ENCODE measurements at places on chromosomes 13 and 19.

DNA sequence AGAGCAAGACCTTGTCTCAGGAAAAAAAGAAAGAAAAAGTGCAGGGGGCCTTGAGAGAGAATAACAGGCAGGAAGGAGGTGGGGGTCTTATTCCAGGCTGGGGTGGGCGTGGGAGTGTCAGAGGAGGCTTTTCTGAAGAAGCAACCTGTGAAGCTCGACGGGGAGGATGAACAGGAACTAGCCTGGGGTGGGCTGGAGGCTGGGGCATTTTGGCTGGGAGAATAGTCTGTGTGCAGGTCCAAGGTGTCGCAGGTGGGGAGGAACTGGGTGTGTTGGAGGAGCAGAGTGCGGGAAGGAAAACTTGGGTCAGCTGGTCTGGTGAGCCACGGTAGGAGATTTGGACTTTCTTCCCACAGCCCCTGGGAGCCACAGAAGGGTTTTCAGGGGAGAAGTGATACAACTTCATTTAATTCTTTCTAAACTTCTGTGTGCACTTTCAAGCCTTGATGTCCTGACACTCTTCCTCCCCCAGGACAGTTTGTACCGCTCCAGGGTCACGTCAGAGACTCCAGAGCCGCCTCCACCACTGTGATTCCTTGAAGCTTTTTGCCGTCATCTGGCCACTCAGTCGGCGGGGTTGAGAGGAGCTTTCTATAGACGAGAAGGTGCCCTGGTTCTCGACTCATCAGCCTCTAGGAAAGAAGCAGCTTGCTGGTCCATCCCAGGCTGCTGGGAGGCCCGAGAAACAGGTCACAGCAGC is 138.7 kb downstream of the SIPA1L3 start:
- DNase-seq, result no peak

DNA sequence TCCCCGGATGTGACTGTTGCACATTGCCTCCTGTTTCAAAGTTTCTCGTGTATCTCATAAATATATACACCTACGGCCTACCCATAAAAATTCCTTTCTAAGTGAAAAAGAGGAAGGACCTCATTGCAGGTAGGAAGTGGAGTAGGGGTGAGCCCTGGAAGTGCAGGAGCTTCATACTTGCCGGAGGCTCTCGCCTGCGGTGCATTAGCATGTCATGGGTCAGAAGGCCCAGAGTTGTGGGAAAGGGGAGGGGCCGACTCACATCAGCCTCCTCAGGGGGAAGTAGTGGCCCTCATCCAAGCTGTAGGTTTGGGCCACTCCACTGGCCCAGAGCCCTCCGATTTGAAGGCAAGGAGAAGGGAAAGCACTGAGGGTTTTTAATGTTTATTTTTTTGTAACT is 26.0 kb upstream of the IRS2 start:
- no peak for DNase-seq

DNA sequence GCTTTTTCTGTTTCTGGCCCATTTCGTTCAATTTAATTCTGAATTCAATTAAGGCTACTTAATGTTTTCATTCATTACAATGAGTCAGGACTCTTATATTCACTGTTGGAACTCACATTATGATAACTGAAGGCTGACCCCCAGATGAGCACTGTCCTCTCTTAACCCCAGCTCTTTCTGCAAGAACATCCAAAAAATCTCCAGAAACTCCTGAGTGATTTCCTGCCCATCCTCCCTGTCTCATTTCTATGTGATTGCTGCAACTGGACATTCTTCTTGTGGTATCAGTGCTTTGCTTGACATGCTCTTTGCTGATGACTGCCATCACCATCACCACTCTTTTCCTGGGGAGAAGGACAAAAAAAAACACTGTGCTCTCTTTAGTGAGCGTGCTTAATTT is 240.3 kb downstream of the SPRY2 start:
- DNase-seq, result no peak

- no peak for DNase-seq
Observed at GRCh38 chr13:40272776-40273139, 393.7 kb downstream of the FOXO1 start.

GRCh38 chr13:111460548-111461444 is 140.4 kb downstream of the TEX29 start:
- no peak for DNase-seq

DNA sequence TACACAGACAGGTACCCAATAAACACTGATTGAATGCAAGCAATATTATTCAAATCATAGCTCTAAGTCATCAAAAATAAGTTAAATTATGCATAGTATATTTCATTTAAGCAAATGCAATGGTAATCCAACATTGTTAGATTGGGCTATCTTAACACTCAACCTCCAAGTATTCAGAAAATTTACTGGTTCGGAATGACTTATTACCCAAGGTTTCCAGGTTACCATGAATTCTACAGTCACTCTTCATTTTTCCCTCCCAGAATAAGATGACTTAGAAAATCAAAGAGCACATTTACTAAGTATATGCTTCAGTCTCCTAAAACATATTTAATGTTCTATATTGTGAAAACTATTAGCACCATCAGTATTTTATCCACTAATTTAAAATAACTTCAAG is 6.0 kb downstream of the UBL3 start:
- no peak for DNase-seq

- no peak for DNase-seq
Observed at GRCh38 chr13:20270163-20270865, 38.2 kb upstream of the GJB6 start.

- no peak for DNase-seq
Observed at GRCh38 chr19:33532859-33533460, 11.4 kb upstream of the PEPD start.

- DNase-seq, result no peak
Observed at GRCh38 chr13:58151452-58151851, 519.9 kb downstream of the PCDH17 start.

- DNase-seq, result no peak
Observed at GRCh38 chr13:34435338-34435737, 506.7 kb upstream of the NBEA start.

DNA sequence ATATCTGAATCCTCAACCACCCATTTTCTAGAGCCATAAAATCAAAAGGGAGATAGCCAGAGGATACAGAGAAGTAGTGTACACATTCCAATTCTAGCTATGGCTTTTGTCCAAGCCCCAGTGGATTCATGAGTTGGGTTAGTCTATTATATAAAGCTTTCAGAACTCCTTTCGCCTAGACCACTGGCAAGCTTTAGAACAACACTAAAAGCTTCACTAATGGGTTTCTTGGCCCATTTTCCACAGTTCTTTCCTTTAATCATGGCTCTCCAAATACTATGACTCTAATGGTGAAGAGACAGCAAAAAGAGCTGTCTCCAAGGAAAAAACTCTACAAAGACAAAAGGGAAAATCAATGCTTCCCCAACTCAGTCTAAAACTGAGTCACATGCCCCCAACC is 48.2 kb upstream of the SLITRK5 start:
- DNase-seq, result no peak

GRCh38 chr19:30044273-30045248 is 102.5 kb downstream of the URI1 start:
- DNase-seq, result no peak

- no peak for DNase-seq
Observed at GRCh38 chr19:35714601-35715354, 3.0 kb upstream of the KMT2B start.

GRCh38 chr19:1736280-1736679 is 17.0 kb upstream of the ONECUT3 start:
- DNase-seq, result no peak

DNA sequence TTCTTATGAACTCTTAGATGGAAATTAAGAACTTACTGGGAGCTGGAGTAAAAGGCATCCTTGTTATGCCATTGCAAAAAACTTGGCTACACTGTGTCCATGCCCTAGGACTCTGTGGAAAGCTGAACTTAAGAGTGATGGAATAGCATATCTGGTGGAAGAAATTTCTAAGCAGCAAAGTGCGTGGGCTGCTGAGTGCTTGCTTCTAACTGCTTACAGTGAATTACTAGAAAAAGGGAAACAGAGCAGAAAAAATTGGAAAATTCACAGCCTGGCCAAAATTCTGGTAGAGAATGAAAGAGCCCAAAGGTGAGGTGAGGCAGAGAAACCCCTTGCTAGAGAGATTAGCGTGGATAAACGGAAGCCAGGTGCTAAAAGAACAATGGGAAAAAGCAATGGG is 44.3 kb downstream of the ALOX5AP start:
- no peak for DNase-seq

DNA sequence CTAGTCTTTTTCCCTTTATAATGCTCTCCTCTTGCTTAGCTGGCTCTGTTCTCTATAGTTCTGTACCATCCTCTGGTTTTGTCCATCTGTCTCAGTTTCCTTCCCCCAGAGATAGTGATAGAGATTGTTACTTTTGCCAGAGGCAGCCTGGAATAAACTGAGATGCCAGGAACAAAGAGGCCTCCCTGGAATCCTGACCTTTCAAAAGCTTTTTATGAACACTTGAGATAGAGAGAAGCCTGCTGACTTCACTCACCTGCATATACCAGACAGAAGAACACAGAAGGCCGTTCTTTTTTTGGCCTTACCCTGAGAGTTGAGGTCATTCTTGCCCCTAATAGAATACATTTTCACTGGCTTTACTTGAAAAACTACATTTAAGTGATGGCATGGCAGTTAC is 150.2 kb downstream of the LHFPL6 start:
- DNase-seq, result no peak

DNA sequence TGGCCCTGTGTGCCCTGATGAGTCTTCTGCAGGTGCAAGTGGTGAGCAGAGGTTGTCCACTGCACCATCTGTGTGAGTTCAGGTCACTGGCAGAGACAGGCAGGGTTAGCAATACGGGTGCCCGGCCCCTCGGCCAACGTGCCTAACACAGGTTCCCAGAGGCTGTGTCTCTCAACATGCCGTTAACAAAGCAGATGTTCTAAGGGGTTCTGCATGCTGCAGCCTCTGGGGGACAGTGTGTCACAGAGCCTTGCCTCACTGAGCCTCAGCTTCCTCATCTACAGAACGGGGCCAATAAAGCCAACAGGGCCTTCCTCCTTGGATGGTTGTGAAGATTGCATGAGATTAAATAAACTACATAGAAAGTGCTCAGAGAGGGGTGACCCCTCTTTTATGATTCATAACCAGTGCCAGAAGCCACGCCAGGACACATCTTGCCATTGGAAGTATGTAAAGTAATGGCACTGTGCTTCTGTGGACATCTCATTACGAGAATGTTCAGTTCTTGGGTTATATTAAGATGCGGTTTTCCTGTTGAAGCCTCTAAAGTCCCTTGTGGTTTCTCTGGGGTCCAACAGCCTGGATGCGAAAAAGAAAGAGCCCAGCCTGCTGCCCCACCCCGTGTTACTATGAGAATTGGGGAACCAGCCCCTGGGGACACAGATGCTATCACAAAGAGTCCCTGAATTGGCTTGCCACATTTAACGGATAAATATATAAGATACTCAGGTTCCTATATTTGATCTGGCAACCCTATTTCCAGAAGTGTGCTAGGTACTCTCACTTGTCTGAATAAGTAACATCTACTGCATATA is 11.2 kb upstream of the ARHGEF18 start:
- no peak for DNase-seq

- no peak for DNase-seq
Observed at GRCh38 chr13:95463531-95463930, 89.0 kb upstream of the CLDN10 start.

DNA sequence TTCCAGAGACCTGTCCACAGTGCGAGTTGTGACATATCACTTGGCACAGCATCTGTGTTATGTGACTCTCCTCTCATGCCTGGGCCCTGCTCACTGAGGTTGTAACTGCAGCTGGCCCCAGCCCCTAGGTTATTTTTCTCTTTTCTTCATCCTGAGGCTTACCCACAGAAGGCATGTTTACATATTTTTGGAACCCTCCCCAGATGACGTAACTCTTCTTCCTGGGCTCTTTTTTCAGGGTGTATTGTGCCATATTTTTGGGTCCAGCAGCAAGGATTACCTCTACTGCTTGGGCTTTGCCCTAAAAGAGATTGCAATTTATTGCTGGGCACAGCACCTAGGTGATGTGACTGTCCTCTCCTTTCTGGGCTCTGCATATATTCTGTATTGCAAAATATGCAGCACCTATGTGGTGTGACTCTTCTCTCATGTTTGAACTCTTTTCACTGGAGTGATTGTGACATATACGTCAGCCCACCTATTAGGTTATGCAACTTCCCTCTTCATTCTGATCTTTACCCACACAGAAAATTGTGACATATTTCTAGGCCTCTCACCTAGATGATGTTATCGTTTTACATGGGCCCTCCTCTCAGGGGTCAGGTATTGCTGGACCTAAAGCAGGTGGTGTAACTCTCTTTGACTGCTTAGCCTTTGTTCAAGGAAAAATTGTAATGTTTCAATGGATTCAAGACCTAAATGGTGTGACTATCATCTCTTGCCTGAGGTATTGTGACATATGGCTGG is 64.5 kb upstream of the ZNF724 start:
- no peak for DNase-seq

- no peak for DNase-seq
Observed at GRCh38 chr13:72489751-72490150, 237.7 kb downstream of the MZT1 start.

GRCh38 chr13:27012482-27013197 is 159.0 kb downstream of the USP12 start:
- no peak for DNase-seq

DNA sequence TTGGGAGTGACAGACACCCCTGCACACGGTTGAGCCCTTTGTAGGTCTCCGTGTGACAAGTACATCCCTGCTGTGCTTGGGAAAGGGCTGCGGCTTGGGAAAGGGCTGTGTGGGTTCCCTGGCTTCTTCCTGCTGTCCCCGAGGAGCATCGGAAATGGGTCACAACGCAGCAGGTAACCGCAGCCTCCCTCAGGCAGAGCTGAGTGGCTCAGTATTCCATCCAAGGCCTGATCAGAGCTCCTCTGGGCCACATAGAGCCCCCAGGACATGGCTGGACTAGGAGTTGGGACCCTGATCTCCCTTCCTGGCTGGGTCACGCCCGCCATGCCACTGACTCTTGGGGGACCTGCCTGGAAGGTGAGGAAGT is 16.3 kb downstream of the TECR start:
- DNase-seq, result no peak

- DNase-seq, result no peak
Observed at GRCh38 chr13:98312606-98313005, 135.5 kb upstream of the RNF113B start.

- DNase-seq, result no peak
Observed at GRCh38 chr13:40137400-40137799, 481.9 kb downstream of the COG6 start.

- no peak for DNase-seq
Observed at GRCh38 chr13:26541041-26541440, 16.4 kb upstream of the WASF3 start.

- peak; percentile 84 for DNase-seq
Observed at GRCh38 chr19:50025794-50026549, at the start of gene ZNF473. Gene ZNF473, plus strand, starts transcription at chr19:50026005. Its CDS starts 5,078 bp downstream, at chr19:50031083.

DNA sequence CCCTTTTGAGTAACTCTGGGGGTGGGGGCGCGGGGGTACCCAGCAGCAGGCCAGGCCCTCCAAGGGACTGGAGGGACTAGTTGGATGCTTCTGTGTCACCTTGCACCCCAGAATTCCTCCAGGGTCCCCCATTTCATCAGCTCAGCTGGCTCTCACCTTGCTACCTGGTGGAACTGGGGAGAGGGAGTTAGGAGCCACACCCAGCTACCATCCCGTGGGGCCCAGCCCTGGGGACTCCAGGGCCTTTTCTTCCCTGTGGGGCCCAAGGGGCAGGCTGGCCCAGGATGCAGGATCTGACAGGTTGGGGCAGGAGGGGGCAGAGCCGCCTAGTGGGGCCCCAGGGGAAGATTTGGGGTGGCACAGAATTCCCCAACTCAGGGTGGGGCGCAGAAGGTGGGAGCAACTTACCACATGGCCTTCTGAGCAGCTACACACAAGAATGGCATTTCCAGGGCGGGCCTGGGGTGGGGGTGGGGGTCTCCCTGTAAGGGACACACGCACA is 32.8 kb upstream of the NANOS3 start:
- DNase-seq, result no peak

GRCh38 chr13:28805193-28805819 is 14.8 kb upstream of the MTUS2 start:
- peak; percentile 6 for DNase-seq

- DNase-seq, result no peak
Observed at GRCh38 chr13:30880151-30880855, 25.8 kb upstream of the MEDAG start.

All from CD8-positive, alpha-beta T cell (primary cell).